ENCODE measurements at places on chromosomes 1 and 21. TPM values are rescaled to one million over a fixed set of nuclear protein-coding genes. Genes with fewer than 3 reads are reported as not detected.

Gene EFNA1
- 35.4 TPM for total RNA-seq

Gene OR10Z1
- not detected for total RNA-seq

Gene CD1C
- 1.3 TPM for total RNA-seq

Gene RGS4
- total RNA-seq, result 3.4 TPM

Gene CYP4A22
- total RNA-seq, result not detected

Gene RGS21
- total RNA-seq, result not detected

Measured in pancreas (tissue), 10 donors.